Lower lobe of right lung (tissue), 2 donors: ENCODE measurements at places on chromosomes 5 and 9. TPM values are rescaled to one million over a fixed set of nuclear protein-coding genes. Genes with fewer than 3 reads are reported as not detected.

DNA sequence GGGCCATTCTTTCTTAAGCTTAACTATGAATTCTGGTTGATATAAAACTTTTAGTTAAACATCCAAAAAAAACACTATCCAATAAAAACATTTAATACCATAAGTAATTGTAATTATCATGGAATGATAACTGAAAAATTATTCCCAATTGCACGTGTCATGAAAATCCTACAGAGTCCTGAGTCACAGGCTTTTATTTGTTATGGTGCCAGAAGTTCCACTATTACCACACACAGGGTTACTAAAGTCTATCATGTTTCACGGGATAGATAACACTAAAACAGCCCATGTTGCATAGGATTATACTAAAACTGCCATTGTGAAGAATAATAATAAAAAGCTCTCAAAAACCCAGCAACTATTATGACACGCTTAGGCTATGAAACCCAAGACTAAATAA is 1381.8 kb downstream of the EFNA5 start:
- H3K27me3 ChIP-seq, result no peaks in the 10 kb centered on the region
- H3K4me1 ChIP-seq, result no peaks in the 10 kb centered on the region
- H3K36me3 ChIP-seq, result no peaks in the 10 kb centered on the region

DNA sequence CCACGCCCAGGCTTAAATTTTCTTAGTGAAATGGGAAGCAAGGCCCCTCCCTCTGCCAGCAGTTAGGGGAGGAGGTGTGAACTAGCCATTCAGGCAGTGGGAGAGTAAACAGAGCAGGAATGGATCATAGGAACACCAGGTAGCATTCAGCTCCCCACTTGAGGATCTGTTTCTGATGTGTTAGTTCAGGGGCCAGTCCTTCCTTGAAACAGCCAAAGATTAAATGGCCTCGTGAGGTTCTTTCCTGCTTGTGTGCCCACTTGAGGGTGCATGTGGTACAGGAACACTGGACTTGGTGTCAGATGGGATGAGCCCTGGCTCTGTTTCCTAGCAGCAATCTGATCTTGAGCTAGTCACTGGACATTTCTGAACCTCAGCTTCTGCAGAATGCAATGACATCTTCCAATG is 21.2 kb downstream of the FAXDC2 start:
- peak overlapping the region; percentile 27 for H3K27ac ChIP-seq
- no peak overlapping the region for H3K4me3 ChIP-seq
- H3K27me3 ChIP-seq, result no peaks in the 10 kb centered on the region
- no peak for DNase-seq
- H3K36me3 ChIP-seq, result peaks cover 66% of the 10 kb centered on the region

CLIC3 gene
- total RNA-seq, result 49.3 TPM

GRCh38 chr5:117713585-117714198 is 1139.1 kb upstream of the SEMA6A start:
- H3K27ac ChIP-seq, result no peak overlapping the region
- no peaks in the 10 kb centered on the region for H3K27me3 ChIP-seq
- H3K36me3 ChIP-seq, result no peaks in the 10 kb centered on the region

POLE3 gene
- total RNA-seq, result 29.7 TPM

GRCh38 chr5:34038390-34038789 is 4.6 kb downstream of the C1QTNF3 start:
- no peak overlapping the region for H3K4me3 ChIP-seq
- no peaks in the 10 kb centered on the region for H3K27me3 ChIP-seq
- H3K27ac ChIP-seq, result no peak overlapping the region
- no peaks in the 10 kb centered on the region for H3K36me3 ChIP-seq
- no peak for DNase-seq

RIGI gene
- 24.6 TPM for total RNA-seq

GRCh38 chr5:58346041-58346440 is 113.8 kb downstream of the PLK2 start:
- H3K4me3 ChIP-seq, result no peak overlapping the region
- H3K4me1 ChIP-seq, result no peaks in the 10 kb centered on the region
- H3K27ac ChIP-seq, result no peak overlapping the region
- no peak for DNase-seq
- no peaks in the 10 kb centered on the region for H3K36me3 ChIP-seq
